ENCODE measurements at places on chromosomes 3 and 15.

DNA sequence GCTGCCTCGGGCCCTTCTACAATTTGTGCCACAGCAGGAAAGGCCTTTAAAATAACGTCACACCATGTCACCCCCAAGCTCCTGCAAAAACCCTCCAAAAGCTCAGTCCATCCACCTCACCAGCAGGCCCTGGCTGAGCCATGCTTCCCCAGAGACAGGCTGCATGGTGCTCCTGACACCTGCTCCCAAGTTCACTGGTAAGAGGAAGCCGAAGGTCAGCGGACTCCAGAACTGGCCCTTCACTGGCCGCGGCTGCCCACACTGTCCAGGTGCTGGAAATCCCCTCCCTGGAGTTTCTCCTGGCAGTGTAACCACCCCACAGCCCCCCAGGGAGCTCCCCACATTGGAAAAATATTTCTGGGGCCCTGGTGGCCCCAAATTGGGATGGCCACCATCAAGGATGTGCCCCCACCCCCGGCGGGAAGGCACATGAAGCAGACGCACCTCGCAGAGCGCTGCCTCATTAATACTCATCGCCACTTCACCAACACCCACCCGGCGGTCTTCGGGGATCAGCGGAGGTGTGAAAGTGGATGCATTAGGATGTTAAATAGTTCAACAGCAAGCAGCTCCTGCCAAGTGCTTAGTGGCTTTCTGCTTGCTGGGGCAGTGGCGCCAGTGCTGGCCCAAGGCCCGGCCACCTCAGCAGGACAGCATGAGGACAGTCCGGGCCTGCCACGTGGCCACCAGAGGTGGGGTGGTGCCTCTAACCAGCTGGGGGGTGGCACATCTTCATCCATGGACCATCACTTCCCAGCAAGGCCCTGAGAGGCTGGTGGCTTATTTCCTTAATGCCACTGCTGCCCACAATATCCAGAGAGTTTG lies 146.1 kb upstream of the IQSEC1 start:
- DNase-seq = no peak

DNA sequence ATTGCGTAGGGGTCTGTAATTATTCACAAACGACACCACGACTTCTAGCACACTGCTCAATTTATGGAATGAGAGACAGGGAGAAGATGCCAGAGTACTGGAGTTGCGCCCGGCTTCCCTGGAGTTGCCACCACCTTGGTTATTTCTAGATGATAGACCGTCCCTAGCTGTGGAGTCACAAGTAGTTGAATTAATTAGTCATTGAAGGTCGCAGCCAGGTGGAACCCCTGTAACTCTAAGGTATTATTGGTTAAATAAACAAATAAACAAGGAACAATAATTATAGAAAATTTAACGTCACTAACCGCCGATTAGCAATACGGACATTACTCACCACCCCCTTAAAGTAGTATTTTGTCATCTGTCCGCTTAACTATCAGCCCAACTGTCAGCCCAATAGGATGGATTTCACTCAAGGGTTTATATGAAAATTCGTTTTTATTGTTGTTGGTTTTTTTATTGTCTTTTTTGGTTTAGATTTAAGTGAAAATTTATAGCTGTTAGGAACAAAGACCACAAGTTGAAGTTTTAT lies 911 bp upstream of the AZI2 start:
- no peak for DNase-seq

DNA sequence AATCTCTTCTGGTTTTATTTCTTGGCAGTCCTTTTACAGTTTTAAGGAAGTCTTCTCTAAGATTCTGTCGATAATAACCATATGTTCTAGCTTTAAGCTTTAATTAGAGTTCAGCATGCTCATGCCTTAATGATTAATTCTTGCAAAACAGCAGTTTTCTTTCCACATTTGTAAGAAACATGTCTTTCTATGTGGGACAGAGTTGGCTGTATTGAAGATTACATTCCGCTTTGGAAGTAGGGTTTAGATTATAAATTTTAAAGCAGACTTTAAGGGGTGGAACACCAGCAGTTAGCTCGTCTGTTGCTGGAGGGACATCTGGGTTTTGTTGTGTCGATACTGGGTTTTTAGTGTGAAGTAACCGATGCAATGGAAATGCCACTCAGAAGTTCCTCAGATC lies 35.3 kb downstream of the SQOR start:
- no peak for DNase-seq

DNA sequence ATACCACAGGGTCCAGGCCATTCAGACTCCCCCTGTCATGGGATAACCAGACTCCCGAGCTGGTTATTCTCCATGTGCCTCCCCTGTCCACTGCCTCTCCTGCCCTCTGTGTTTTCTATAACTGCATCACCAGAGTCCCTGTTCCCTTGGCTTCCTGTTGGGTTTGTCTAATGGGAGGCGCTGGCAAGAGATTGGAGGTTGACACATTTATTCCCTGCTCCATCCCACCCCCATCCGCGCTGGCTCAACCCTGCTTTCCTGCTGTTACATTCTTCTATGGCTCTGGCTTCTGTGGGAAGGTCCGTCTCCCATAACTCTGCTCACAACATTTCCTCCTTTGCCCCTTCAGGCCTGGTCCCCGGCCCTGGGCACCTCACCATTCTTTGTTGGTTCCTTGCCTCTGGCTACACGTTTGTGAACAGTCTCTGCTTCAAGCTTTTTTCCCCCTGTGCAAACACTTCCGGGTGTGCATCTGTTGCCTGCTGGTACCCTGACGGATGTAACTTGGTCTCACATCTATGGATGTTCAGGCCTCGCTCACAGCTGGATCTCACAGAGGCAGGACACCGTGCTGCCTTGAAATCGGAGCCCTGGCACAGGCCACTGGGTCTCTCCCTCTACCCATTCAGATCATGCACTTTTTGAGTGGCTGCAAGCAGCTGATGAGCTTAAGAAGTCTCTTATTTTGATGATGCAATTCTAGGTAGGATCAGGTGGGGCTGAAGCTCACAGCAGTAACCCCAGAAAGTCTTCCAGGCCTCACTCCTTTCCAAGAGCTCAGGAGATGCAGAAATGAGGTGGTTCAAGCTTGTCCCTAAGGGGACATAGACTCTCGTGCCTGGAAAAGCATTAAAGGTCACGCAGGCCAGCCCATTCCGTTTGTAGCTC lies 68.6 kb upstream of the ATP13A3 start:
- no peak for DNase-seq

GRCh38 chr3:39750712-39751111 lies 58.7 kb upstream of the MYRIP start:
- DNase-seq = no peak

All from hepatic stellate cell (primary cell).